Cerebellar nuclear complex (tissue), 1 donor: ENCODE measurements at places on chromosomes 6 and 20.

DNA sequence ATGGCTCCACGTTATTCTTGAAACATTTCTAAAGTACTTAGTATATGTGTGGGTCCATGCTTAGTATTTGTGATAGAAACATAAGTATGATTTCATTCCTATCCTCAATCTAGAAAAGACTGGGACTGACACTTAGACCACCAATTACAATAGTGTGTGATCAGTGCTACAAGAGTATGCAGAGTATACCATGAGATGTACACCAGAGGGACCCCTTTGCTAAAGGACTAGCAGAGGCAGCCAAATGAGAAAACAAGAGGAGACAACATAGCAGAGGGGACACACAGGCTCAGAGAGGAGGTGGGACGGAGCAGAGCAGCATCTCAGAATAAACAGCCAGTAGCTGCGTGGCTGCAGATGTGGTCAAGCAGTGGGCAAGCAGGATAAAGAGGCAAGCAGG, 21.0 kb downstream of the RMND1 start:
- DNase-seq: no peak

DNA sequence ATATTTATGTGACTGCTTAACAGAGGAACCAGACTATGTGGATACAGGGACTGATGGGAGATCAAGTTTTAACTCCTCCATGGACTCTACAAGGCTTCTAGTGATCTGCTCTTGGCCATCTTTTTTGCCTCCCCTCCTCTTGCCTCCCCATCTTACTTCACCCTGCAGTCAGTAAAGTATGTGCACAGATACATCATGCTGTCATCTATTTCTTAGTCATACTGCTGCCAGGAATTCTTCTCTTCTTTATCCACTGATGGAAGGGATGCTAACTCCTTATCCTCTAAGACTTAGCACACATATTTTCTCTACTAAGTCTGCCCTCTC, 27.6 kb upstream of the FAM83C start:
- DNase-seq: no peak

- DNase-seq: no peak
Observed at GRCh38 chr6:122930252-122931180, 65.5 kb upstream of the CLVS2 start.

- DNase-seq: no peak
Observed at GRCh38 chr6:35811699-35811995, 6.5 kb downstream of the LHFPL5 start.

DNA sequence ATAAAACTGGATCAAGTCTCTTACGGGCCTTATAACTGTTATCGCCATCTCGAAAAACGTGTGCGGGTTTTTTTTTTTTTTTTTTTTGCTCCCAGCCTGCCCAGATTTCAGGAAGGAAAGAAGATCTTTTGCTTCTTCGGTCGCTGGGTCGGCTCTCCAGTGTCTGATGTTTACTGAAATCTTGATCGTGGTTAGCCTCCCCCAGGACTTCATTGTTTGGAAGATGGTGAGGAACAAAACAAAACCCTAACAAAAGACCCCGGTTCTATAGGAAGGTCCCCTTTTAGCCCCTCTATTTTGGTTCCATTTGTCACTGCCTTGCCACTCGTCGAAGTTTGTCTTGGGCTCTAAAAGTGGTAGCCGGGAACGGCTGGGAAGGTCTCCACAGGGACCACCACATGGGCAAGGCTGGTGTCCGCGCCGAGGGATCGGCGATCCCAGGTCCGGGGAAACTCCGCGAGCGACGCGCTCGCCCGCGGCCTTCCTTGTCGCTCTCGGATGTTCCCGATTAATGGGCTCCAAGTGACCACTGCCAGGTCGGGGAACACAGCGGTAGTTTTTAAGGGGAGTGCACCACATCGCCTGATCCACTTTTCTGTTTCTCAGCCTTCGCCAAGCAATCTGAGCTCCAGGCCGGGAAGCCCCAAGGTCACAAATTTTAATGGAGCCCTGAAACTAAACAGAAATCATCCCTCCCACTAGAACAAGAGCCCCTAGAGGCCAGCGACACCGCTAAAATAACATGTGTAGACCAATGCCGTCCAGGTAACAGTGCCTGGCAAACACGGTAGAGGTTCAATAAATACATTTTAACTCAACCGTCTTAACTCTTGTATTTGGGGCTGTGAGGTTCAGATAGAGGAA, 27.0 kb downstream of the TRIM27 start:
- DNase-seq: peak; percentile 25

GRCh38 chr6:134176264-134176975, 124.0 kb upstream of the SLC2A12 start:
- DNase-seq: no peak

DNA sequence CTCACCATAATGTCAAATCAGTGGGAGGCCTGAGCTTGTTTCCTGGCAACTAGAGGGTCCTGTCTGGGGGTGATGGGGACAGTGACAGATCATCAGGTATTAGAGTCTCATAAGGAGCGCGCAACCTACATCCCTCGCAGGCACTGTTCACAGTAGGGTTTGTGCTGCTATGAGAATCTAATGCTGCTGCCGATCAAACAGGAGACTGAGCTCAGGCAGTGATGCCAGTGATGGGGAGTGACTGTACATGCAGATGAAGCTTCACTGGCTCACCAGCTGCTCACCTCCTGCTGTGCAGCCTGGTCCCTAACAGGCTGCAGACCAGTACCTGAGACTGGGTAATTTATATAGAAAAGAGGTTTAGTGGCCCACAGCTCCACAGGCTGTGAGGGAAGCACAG, 147.3 kb downstream of the TTLL2 start:
- no peak for DNase-seq

DNA sequence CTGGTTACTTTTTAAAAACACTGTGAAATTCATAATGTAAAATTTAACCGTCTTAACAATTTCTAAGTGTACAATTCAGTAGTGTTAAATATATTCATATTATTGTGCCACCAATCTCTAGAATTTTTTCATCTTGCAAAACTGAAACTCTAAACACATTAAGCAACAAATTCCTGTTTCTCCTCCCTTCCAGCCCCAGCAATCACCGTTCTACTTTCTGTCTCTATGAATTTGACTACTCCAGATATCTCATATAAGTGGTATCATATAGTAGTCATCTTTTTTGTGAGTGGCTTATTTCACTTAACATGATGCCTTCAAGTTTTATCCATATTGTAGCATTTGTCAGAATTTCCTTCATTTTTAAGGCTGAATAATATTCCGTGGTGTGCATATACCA, 44.7 kb downstream of the RSPH3 start:
- no peak for DNase-seq

DNA sequence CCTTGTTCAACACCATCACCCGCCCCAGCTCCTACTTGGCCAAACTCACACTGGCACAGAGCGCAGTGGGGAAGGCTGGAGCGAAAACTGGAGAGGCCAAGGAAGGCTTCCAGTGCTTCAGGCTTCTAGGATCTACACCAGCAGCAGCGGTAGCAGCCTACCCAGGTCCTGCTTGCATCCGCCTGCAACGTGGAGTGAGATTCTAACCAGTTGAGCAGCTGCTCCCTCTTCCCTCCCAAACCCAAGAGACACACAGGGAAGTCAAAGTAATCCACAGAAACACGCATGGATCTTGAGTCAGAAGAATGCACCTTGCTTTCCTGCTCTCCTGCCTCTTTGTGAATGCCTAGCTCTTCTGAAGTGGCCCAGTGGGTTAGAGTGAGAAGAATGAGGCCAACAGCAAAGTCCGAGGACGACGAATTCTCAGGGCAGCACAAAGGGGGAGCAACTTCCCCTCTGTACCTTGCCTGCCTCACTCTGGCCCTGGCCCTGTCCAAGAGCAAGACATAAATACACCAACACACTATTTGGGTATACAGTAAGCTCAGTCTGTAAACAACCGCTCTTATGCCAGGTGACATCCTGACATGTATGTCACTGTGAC, 95.9 kb upstream of the FOXQ1 start:
- DNase-seq: no peak

GRCh38 chr6:169074526-169074925, 179.1 kb downstream of the THBS2 start:
- no peak for DNase-seq

- no peak for DNase-seq
Observed at GRCh38 chr20:51249215-51249614, 226.3 kb upstream of the KCNG1 start.

GRCh38 chr20:48733296-48733790, 94.5 kb downstream of the PREX1 start:
- DNase-seq: no peak

DNA sequence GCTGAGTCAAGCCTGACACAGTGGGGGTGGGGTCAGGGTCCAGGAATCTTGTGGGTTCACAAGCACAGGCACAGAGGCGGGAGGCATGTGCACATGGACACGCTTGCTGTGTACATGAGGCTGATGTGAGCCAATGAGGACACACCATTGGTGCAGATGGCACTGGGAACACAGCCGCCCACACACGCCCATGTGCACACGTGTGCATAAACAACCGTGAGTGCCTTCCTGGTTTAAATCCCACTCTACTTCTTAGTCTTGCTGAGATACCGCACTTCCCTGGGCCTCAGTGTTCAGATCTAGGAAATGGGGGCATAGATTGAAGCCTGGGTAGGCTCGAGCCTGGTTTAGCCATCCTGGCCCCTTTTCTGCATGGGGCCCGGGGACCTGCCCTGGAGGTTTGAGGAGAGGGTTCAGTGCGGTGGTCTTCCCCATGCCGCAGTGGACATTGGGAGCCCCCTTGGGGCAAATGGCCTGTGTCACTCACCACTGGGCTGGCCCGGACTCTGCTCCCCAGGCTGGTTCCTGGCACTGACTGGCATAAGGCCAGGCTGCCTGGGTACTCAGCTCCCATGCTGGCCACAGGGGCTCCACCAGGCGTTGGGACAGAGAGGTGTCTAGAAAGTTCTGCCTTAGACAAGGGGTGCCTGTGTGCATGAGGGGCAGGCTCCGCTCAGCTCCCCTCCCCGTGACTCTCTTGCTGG, 60.2 kb downstream of the CEBPB start:
- DNase-seq: no peak

DNA sequence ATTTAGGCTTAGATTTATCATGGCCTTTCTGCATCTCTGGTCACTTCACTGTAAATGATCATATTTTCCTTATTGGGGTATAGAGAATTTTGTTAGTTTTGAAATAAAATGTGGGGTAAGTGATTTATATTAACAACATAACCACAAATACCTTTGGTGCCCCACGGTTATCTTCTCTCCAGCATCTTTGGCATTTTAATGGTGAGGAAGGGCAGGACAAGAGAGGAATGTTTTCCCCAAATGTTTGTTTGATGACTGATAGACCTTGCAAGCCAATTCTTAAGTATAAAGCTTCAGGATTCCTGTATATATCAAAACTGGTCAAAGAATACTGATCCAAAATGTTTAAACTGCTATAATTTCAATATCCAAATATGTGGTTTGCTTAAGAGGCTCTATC, 171.6 kb upstream of the SMLR1 start:
- DNase-seq: no peak

DNA sequence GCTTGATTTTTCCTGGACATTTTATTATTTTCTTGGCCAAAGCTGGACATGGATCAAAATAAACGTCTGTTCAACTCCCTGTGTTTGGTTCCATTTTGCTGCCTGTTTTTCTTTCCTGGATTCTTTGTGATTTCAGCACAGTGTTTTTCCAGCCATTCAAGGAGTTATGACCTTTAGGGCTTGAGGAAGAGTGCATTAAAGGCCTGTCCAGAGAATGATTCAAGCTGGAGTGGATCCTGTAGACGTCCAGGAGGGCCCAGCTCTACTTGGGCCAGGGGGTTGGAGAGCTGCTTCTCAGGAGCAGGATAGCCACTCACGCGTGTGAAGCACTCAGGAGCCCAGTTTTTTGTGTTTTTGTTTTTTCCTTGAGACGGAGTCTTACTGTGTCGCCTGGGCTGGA, 56.5 kb upstream of the IER3 start:
- no peak for DNase-seq

DNA sequence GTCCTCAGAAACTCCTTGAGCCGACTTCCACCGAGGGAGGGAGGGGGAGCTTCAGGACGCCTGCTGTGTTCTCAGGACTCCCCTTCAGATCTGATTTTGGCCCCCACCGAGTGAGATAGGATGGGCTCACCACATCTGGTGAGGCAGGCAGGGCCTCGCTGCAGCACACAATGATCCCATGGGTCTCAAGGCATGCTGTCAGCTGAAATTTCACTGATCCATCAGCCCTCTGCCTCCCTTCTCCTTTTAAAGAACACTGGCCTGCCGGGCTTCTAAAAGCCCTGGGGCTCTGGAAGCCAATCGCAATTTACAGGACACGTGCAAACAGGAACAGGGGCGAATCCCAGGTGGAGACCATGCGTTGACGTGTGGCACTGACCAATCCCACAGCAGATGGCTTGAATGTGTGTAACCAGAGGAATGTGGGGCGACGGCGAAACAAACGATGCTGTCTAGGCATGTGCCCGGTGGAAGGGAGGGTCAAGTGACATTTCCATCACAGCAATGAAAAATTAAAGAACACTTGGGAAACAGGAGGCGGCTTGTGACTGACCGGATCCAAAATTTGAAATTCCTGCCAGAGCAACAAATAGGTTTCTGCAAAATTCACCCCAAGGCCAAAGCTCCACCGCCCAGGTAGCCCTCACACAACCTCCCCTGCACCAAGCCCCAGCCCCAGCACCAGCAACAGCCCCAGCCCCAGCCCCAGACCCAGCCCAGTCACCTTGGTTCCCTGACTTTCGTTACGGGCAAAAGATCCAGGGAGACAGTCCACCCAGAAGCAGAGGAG, 167.1 kb upstream of the ZNF337 start:
- DNase-seq: no peak

GRCh38 chr20:38723017-38723847, 1.1 kb upstream of the SLC32A1 start:
- no peak for DNase-seq

DNA sequence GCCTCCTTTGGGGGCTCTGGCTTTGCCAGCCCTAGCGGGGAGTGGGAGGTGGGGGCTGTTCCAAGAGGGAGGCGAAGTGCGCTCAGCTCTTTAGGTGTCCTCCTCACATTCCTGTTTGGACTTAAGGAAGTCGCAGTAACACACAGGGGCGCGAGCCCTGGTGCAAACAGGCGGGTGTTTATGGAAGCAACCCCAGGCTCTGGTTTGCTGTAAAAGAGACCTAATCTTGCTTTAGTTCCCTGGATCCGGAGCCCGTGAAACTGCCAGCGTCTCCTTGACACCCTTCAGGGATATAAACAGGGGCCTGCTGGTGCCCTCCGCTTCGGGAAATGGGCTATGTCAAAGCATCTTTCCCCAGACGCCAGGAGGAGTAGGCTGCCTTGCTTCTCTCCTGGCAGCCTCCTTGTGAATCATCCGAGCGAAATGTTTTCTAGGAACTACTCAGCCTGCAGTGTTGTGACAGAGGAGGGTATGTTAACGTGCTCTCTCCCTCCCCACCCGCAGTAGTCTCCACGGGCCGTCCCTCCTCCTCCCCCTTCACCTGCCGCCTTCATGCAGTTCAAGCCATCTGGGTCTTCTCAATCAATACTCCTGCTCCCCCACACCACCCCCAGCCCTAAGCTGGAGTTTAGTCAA, 168.0 kb upstream of the LRFN2 start:
- DNase-seq: no peak

GRCh38 chr6:127967708-127968107, 66.8 kb upstream of the THEMIS start:
- no peak for DNase-seq

GRCh38 chr6:117605169-117605826, 3.0 kb upstream of the GOPC start:
- peak; percentile 21 for DNase-seq

- DNase-seq: no peak
Observed at GRCh38 chr6:43942011-43942442, 172.0 kb downstream of the VEGFA start.
